CD4-positive, alpha-beta T cell treated with Interleukin-15 for 4 hours (primary cell): ENCODE measurements at places on chromosomes 5 and 9.

DNA sequence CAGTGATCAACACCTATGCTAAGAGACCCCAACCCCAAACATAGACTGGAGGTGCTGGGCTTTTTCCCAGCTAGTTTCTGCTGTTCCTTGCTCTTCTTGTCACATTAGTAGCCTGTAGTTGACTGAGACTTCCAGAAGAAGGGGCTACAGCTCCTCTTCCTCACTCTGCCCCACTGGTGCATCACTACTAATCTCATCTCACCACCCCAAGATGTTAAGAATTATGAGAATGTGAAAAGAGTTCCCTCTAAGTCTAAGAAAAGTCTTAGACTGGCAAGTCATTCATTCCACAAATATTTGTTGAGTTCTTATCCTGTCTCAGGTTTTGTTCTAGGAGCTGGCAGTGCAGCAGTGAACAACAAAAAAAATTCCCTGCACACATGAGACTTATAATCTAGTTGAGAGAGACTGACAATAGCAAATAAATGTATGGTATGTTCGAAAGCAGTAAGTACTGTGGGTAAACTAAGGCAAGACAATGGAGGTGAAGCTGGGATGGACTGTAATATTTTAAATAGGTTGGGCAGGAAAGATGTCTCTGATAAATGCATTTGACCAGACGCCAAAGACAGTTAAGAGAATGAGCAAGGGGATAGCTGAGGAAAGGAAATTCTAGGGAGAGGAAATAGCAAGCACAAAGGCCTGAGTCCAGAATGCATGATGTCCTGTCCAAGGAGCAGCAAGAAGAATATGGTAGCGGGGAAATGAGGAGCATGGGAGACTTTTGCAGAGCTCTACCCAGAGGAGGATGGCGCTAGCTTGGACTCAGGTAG is 92.3 kb downstream of the PTCD2 start:
- DNase-seq: no peak

DNA sequence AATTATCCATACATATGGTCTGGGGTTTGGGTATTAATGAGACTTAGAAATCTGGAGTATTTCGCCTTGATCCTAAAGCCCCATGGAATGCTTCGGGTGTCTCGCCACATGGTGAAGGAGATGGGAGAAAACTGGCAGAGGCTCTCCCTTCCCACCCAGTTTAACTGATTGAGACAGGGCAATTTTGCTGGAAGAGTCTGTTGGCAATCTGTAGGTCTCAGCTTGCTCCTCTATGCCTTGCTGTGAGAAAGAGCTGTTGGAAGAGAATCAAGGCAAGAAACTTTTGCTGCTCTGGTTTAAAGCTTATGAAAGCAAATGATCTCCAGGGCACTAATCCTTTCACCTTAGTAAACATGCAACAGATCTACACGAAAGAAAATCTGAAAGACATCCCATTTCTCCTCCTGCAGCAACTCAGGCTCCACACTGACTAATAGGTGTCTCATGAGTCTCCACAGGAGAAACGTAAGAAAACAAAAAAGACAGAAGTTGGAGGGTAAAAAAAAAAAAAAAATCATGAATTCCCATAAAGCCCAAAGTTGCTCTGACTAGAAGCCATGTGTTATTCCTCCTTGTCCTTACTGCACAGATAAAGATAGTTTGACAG is 369.9 kb downstream of the EFNA5 start:
- DNase-seq: no peak

DNA sequence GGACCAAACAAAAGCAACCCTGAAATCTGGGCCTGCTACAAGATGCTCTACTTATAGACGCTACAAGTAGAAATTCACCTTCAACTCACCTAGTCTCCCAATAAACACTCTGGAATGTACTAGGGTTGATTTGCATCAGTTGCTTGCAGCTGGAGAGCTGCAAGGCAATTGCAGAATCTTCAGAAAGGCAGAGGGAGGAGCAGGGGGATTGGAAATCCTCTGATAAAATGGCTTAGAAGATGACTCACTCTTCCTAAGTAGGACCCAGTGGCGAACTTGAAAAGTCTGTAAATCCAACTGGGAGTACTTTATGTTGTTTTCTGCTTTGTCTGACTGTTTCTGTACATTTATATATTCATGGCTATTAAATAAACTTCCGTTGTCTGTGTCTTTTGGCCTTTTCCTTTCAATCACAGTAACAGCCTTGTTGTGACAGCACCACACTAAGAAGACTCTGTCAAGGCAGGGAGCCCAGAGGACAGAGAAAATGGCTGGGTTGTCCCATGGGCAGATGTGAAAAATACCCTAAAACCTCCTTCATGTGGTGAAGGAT is 14.7 kb upstream of the MLLT3 start:
- DNase-seq: no peak

GRCh38 chr5:141657937-141658545 is 6.8 kb upstream of the FCHSD1 start:
- no peak for DNase-seq

- DNase-seq: peak; percentile 36
Observed at GRCh38 chr9:86354818-86355309, 654 bp upstream of the TUT7 start.

- DNase-seq: no peak
Observed at GRCh38 chr5:129124608-129125007, 30.1 kb downstream of the ISOC1 start.

GRCh38 chr5:17316970-17317459 is 99.6 kb downstream of the BASP1 start:
- DNase-seq: no peak

DNA sequence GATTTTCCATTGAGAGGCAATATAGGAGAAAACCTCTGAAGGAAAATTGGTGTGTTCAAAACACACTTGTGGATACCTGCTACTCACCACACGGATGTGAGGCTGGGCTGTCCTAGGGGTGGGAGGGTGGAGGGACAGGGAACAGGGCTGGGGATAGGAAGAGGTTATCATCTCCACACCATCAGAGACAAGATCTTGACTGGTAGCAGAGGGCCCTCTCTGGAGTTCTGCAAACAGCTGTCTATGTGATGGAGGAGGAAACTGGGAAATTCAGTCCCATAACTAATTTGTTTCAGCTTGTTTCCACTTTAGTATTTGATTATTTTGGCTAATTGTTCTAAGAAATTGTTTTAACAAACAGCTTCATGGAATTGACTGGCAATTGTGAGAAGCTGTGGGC is 91.6 kb upstream of the FSTL4 start:
- DNase-seq: no peak

DNA sequence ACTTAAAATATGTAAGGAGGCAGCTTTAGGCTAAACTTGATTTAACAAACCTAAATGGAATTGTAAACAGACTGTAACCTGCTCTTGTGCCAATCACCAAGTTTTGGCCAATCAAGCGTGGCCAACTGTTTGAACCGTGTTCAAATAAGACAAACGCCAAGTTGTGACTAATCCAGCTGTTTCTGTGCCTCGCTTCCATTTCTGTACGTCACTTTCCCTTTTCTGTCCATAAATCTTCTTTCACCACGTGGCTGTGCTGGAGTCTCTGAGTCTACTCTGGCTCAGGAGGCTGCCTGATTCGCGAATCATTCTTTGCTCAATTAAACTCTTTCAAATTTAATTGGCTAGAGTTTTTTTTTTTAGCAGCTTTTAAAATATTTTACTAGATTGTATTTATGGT is 71.3 kb downstream of the LIX1 start:
- no peak for DNase-seq

DNA sequence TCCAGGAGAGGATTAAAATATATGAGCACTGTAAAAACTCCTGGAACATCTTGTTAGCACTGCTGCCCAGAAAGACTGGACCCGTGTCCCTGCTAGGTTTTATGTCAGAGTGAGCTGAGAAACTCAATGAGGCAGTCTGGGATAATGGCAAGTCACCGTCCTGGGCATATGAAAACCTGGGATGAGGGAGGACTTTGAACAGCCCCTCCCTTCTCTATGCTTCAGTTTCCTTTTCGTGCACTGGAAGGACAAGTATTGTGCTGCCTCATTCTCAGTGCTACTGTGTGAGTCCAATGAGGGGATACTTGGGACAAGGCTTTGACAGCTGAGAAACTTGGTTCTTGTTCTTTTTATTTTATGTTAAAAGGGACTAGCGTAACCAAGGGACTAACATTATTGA is 143.0 kb upstream of the SHB start:
- DNase-seq: no peak

DNA sequence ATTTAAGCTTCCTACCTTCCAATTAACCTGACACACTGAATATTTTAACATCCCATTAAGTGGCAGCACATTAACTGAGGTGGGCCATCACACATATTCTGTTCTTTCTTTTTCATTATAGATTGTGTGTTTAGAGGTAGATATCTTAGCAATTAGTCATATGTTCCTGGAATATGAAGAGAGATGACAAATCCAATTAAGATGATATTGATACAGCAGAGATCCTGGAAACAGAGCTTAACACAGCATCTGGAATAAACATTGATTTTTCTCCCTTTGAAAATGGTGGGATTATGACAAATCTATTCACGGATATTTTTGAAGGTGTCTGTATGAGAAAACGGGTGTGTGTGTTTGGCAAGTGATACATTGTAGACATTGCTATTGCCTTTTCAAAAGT is 448.0 kb downstream of the CDH10 start:
- DNase-seq: no peak

- DNase-seq: no peak
Observed at GRCh38 chr9:96460470-96460869, 10.5 kb downstream of the HABP4 start.

DNA sequence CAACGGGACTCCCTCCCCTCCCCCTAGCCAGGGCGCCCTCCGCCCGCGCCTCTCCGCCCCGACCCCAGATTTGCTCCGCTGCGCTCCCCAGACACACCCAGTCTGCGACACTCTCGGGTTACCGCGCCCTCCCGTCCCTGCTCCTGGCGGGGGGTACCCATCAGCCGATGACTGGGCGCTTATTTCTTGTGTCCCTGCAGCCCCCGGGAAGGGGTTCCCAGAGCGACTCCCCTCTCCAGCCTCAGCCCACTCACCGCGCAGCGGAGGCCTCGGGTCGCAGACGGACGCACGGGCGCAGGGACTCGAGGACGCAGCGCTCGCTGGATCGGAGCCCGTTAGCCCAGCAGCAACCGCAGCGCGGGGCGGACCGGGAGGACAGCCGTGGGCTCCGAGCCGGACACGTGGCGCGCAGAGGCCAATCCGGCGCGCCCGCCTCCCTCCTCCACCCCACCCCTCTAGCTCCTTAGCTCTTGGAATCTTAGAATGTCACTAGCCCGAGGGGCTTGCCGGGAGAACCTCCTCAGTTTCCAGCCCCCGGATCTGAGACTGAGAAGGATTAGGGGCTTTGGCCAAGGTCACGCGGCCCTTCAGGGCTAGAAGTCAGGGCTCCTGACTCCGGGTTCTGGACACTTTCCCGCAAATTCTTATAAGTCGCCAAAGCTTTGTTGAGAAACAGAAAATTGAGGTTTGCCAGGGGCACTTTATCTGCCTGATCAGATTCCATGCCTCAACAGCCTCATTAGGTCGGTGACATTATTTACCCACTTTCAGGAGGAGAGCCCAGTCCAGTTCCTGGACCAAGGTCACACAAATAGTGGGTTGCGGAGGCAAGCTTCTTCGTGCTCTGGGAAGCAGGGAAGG is at the start of gene ANXA6:
TSS of gene ANXA6 (minus strand) at position 354 of the 861 bp plus-strand sequence. CDS start 9,878 bp downstream, outside the sequence.
- peak; percentile 60 for DNase-seq

GRCh38 chr9:14127656-14128055 is 186.3 kb downstream of the NFIB start:
- no peak for DNase-seq

GRCh38 chr5:171261904-171262303 is 47.1 kb upstream of the TLX3 start:
- DNase-seq: no peak

DNA sequence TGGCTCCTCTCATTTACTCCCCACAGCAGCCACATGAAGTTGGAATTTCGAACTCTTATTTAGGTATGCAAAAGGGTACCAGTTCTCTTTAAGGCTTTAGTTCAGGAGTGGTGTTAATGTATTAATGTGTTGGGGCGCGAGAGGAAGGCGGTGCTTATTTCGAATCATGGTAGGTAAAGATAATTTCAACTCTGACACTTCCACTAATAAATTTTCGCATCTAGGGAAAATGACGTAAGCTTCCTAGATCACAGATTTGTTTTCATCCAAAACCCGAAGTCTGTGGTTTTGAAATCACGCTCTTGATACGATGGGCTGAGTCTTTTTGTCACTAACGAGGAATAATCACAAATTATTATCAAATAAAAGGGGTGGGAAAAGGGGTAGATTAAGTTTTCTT is 681 bp downstream of the PPWD1 start:
- no peak for DNase-seq

- no peak for DNase-seq
Observed at GRCh38 chr9:19114680-19115270, 12.1 kb upstream of the HAUS6 start.

DNA sequence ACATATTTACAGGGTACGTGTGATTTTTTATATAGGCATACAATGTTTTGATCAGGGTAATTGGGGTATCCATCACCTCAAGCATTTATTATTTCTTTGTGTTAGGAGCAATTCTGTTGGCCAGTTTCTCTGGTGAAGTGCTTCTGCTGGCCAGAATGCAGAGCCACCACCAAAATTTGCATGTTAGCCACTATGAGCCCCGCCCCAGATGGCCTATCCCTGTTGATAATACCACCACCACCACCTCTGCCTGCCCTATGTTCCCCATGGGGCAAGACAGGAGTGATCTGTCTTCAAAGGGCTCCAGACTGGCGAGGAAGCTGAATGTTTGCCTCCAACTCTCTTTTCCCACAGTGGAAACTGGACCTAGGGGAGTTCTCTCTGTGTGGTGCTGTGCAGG is 26.0 kb upstream of the JAK2 start:
- no peak for DNase-seq

DNA sequence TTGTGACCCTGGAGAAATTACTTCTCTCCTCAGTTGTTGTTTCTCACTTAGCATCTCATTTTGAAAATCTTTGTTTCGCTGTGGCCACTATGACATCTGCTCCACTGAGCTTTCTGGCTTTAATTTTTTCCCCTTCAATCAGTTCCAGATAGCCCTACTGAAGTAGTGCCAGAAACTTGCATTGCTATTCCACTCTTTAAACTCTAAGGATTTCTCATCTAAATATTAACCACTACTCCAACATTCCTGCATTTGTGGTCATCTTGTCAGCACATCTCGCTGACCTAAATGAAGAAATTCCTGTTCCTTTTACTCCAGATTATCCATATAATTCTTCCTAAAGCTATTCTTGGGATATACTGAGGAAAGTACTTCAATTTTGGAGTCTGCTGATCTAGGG is 15.3 kb upstream of the NOL6 start:
- DNase-seq: no peak

DNA sequence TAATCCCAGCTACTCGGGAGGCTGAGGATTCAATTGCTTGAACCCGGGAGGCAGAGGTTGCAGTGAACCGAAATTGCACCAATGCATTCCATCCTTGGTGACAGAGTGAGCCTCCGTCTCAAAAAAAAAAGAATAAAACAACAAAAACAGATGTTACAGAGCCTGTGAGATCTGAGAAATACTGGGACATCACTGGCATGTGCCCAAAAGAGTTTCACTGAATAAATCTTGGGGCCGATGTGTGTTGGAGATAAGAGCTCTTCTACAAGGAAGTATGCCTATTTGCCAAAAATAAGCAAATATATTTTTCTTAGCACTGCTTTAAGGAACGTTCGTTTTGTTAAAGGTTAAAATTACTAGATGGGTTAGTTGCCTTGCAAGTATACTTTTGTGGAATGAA is 55.1 kb downstream of the KIAA1958 start:
- no peak for DNase-seq

- DNase-seq: no peak
Observed at GRCh38 chr9:121582641-121583040, 68.8 kb upstream of the DAB2IP start.

GRCh38 chr9:89820337-89820736 is 215.5 kb downstream of the GADD45G start:
- DNase-seq: no peak

GRCh38 chr9:126342621-126343031 is 16.0 kb downstream of the MVB12B start:
- DNase-seq: no peak
